Endodermal cell (in vitro differentiated cells): ENCODE measurements at places on chromosomes 16 and 17. TPM values are rescaled to one million over a fixed set of nuclear protein-coding genes. Genes with fewer than 3 reads are reported as not detected.
A peak's percentile ranks its signal among the peaks of the same experiment; 100 is the strongest.

SLC47A2 gene
- total RNA-seq = not detected in 2 replicates

SHCBP1 gene
- total RNA-seq = 10.9 and 15.1 TPM in 2 replicates

- DNase-seq = no peak
These were observed 88.6 kb downstream of the CACNG3 start for GRCh38 chr16:24344784-24345183.

KRTAP3-3 gene
- not detected in 2 replicates for total RNA-seq

DNA sequence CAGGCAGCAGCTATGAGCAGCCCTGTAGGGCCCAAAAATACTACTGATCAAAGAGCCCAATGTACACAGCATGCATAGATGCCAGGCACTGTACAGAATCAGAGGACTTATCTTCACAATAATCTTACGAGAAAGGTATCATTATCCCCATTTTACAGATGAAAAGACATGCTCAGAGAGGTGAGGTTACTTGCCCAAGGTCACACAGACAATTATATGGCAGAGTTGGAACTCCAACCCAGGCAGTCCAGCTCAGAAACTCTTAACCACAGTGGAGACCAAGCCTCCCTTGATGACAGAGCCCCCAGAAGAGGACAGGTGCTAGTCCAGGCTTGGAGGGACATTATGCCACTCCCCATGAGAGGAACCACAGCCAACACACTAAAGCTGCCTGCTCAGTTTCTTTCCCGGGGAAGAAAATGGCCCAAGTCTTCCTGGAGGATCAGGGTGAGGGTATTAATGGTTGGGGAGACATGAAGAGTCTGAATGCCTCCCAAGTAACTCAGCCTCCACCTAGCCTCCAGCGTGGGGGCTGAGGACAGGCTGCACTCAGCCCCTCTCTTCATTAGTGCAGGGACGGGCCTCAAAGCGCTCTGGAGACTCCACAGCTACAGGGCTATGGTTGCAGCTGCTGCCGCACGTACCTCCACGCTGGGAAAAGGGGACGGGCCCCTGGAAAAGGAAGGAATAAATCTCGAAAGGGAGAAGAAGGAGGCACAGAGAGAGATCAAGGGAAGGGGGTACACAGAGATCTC lies 826 bp downstream of the UNC119 start:
- peak; percentile 73 for DNase-seq

CCL16 gene
- total RNA-seq = not detected in 3 replicates

DNA sequence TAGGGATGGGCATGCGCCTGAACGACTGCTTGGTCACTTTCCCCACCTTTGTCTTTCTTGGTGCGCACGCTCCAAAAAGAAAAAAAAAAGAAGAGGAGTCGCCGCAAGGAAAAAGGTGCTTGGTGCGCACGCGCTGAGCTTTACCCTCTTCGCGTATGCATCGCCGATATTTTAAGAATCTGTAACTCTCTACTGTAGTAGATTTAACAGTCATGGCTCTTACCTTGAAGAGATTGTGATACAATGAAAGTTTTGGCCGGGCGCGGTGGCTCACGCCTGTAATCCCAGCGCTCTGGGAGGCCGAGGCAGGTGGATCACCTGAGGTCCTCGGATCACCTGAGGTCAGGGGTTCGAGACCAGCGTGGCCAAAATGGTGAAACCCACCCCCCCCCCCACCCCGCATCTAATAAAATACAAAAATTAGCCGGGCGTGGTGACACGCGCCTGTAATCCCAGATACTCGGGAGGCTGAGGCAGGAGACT lies 609 bp upstream of the FXR2 start:
- no peak for DNase-seq

DNA sequence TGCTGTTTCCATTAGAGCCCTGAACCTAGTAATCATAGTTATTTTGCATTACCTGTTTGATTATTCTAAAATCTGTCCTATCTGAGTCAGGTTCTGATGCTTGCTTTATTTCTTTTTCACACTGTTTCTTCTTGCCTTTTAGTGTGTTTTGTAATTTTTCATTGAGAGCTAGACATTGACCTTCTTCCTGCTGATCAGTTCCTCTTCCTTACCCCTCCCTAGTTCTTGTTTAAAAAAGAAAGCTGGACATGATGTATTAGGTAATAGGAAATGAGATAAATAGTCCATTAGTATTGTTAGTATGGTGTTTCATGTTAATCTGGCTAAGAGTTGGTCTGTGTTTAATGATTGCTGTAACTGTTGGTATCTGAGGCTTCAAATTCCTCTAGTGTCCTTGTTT lies 13.4 kb downstream of the WWP2 start:
- no peak for DNase-seq

TAOK2 gene
- total RNA-seq = 19.1 to 50.2 TPM (median 49.9 TPM) in 3 replicates

DNA sequence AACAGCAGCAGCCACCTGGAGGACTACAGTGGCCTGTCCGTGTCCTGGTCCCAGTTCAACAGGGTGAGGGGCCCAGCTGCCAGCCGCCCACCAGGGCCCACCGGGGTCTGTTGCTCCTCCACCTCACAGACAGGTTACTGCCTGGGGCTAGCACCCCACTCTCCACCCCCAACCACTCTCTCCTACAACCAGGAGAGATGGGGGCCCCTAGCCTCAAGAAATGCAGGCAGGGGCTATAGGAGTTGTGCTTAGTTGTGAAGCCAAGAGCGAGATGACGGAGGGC lies 18.0 kb downstream of the STAT5A start:
- DNase-seq = no peak
